ENCODE measurements at places on chromosomes 2 and 18.

DNA sequence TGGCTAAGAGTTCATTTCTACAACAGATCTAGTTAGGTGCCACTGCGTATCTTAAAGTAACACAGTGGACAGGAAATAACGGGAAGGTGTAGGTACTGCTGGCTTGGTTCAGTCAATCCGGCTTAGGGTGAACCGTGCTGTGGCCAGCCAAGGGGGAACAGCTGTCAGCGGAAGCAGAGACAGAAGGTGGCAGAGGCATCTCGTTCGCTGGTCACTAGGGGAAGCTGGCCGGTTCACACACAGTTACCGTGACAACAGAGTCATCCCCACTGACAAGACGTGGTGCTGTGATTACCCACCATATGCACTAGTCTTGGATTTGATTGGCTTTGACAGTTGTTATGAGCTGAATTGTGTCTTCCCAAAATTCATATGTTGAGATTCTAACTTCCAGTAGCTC is 58.8 kb upstream of the HDAC4 start:
- no peak for DNase-seq

DNA sequence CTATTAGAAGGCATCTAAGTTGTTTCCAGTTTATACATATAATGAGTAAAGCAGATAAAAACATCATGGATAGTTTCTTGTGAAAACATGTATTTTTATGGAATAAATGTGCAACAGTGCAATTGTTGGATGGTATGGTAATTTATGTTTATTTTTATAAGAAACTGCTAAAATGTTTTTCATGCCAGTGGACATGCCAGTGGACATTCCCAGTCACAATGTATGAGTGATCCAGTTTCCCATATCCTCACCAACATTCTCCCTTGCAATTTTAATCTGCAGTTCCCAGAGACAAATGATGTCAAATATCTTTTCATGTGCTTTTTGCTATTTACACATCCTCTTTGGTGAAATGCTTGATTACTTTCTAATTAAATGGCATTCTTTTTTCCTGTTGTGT is 818.6 kb downstream of the SUCLG1 start:
- DNase-seq = no peak

GRCh38 chr2:195836002-195836401 is 179.0 kb downstream of the SLC39A10 start:
- DNase-seq = no peak

DNA sequence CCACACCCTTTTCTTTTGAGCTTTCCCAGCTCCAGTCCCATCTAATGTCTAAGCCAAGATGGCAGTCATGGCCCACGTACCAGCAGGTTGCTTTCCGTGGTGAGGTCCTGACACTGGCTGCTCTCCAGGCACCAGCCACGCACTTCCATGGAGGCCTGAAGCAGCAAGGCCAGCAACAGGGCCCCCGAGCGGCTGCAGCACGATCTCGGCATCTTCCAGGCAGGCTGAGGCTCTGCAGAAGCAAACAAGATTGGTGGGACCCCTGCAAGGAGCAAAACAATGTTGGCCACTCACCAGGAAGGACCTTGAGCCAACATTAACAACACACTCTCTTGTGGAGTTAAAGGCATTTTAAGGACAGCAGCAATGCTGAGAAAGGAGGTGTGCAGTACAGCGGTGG is 3.8 kb downstream of the POMC start:
- DNase-seq = no peak

DNA sequence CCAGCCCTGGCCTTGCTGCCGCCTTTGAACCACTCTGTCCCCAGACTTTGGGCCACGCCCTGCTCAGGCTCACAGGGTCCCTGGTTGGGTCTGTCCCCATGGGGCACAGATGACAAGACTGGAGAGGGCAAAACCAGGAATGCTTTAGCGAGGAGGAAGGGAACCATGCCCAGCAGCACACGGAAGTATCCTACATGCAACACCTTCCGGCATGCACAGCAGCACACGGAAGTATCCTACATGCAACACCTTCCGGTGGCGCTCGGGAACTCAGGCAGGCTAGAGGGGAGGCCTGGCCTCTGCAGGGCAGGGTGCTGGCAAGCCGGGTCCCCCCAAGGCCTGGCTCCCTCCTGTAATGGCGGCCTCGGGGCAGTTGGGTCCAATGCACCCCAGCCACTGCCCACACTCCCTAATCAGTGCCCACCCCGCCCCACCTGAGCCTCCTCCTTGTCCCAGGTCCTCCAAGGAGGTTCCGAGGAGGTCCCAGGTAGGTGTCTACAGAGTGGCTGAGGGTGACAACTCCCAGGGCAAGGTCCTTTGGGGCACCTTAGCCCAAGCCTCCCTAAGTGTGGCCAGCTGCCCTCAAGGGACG is 33.6 kb upstream of the SNED1 start:
- no peak for DNase-seq

DNA sequence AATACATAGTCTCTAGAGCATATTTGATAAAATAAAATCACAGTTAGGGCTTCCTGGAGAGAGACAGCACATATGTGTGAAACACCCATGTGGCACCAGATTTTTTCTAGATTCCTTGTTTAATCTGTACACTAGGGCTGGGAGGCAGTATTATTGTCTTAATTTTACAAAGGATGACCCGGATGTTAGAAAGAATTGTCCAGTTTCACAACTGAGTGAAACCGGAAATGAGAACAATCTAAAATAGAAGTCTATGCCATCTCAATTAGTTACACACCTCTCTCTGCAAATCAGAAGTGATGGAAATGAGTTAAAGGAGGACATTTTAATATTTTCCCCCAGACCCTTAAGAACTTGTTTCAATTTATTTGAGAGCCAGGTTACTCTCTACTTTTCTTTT is 463.7 kb upstream of the DSEL start:
- DNase-seq = no peak

GRCh38 chr2:108169982-108170625 is 69.7 kb upstream of the SULT1C3 start:
- DNase-seq = no peak

Data from naive B cell (primary cell).